ENCODE measurements at places on chromosomes 4 and X. TPM values are rescaled to one million over a fixed set of nuclear protein-coding genes. Genes with fewer than 3 reads are reported as not detected.
A peak's percentile ranks its signal among the peaks of the same experiment; 100 is the strongest.

Gene RGN
- not detected for polyA plus RNA-seq

Gene CFP
- polyA plus RNA-seq = 0.54 TPM

Gene PNMA6F
- polyA plus RNA-seq = not detected

Gene RAB40AL
- polyA plus RNA-seq = 0.09 TPM

GRCh38 chr4:53647547-53647946 is 56.3 kb upstream of the LNX1 start:
- no peak for DNase-seq

DNA sequence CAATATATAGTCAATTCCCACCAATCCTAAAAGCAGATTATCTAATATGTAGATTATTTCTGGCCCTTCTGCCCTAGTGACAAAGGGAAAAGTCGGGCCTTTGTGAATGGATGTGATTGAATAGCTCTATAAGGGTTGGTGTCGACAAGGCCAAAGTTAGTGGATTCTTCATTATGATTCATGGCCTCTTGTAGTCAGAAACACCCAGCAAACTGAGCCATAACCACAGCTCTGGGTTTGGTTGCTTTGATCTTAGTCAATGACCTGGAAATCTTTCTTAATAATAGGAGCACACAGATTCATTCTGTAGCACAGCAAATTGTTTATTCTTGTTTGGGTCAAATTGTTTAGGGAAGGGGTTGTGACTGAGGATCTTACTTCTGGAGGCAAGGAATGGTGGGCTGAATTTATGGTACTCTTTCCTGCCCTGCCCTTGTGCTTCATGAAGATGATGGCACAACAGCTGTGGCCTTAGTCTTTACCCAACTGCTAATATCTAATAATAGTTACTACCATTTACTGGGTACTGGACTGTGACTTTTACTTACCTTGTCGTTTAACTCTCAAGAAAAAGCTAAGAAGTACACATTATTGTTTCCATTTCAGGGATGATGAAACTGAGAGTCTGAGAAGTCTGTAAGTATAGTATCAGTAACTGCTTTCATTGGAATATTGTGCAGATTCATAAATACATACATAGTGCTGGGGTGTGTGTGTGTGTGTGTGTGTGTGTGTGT is 74.0 kb downstream of the AFF2 start:
- DNase-seq = no peak

DNA sequence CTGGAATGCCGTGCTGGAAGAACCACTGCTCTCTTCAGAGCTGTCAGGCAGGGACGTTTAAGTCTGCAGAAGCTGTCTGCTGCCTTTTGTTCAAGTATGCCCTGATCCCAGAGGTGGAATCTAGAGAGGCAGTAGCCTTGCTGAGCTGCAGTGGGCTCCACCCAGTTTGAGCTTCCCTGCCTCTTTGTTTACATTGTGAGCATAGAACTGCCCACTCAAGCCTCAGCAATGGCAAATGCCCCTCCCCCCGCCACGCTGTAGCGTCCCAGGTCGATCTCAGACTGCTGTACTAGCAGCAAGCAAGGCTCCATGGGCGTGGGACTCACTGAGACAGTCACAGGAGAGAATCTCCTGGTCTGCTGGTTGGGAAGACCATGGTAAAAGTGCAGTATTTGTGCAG is 34.8 kb upstream of the MUC7 start:
- DNase-seq = no peak

GRCh38 chr4:65865489-65865888 is 195.2 kb upstream of the EPHA5 start:
- DNase-seq = peak; percentile 21

DNA sequence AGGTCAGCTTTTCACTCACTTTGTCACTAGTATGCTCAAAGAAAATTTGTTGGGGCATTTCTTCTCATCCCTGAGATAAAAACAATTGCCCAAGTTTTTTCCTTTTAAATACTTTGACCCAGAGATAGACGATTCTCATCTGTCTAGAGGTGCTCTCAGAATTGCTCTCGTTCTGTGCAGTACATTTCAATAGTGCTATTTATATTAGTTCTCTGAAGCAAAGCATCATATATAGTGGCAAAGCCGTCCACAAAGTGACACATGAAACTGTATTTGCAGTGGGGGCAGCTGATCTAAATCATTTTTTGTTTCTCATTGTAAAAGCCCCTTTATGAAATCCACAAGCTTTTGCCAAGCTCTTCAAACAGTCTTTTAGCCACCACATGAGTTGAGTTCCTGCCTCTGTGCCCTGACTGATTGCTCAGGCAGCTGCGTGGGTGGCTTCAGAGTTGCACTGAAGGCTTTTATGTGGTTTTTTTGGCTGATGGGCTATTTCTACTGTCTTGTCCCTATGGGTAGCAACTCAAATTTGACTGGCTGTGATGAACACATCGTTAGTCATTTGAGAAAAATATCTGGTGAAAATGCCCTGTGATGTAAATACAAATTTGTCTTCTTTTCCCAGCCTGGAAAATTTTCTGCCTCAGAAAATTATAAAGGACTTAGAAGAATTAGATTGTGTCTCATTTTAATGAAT is 119.1 kb upstream of the OTUD4 start:
- DNase-seq = no peak

DNA sequence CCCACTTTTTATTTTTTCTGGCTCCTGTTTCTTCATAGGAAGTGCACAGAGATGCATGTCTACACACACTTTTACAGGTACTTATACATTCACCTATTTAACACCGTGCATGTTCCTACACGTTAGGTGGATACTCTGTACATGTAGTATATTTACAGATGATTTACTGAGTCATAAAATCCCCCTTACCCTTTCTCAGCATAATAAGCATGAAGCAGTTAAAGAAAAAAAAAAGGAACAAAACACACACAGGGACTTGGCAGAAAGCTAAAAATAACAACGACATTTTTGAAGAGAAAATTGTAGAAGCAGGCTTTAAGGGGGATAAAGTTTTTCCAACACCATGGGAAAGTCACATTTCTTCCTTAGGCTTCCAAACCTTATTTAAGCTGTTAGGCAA is 96.4 kb upstream of the IQCM start:
- no peak for DNase-seq

DNA sequence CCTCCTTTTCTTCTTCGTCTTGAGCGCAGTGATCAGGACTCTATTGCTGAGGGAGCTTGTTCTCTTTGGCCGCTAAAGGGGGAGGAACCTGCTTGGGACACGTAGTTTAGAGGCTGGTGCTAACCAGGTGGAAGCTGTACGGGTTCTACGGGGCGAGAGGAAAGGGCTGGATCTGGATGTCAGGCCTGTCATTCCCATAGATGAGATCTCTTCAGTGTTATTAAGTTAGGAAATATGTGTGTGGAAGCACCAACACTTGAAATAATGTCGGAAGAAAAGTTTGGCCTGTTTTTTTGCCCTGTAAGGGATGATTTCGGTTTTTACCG is 643 bp downstream of the SRP72 start:
- peak; percentile 40 for DNase-seq

DNA sequence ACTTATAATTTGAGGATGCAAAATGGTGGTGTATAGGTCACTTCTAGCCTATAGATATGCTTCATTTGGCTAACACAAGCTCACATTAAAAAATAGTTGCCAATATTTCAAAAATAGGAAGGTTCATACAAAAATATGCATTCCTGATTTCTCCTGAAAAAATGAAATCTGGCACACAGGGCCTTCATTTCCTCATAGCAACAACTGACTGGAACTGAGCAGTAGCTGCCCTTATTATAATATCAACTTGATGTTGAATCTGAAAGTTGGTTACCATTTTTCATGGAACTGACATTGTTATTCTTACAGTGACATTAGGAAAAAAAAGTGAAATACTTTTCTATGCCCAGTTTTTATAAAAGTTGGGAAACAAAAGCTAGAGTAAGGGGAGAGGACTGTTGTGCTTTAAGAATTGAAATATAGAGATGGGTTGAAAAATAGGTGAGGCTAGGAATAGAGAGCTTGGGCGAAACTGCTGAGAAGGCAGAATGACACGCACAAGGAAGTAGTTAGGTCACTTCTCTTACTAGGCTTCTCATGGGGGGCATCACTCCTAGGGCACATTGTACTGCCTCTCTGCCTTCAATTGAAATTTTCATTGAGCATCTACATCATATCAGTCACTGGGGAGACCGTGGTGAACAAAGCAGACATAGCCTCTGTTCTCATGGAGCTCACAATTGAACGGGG is 43.1 kb upstream of the C1GALT1C1 start:
- no peak for DNase-seq

DNA sequence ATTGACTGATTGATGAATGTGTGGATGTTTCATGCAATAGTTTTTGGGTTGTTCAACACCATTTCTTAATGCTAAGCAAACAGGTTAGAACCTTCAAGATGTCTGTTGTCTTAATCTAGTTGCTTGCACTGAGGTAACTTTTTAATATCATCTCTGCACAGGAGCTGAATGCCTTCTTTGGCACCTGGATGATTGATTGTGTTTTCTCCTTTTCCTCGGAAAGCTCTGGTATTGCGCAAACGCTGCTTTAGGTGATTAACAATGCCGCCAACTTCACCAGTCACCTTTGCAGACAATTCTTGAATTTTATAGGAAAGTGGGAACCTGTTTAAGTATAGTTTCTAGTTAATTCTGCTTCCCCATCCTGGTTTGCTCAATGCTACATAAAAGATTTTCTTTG is 48.2 kb downstream of the RTL9 start:
- DNase-seq = no peak

GRCh38 chrX:78643874-78644273 is 15.3 kb downstream of the RTL3 start:
- DNase-seq = no peak

- DNase-seq = peak; percentile 72
Measured at GRCh38 chrX:39730662-39731329, 367.0 kb downstream of the BCOR start.

GRCh38 chrX:153968255-153968654 is 3.4 kb downstream of the HCFC1 start:
- DNase-seq = no peak

- DNase-seq = no peak
Measured at GRCh38 chrX:50853399-50853798, 39.4 kb upstream of the SHROOM4 start.

GRCh38 chr4:149353241-149353640 is 462.4 kb downstream of the IQCM start:
- DNase-seq = no peak

- DNase-seq = no peak
Measured at GRCh38 chr4:80189956-80190677, 7.2 kb upstream of the PRDM8 start.

- DNase-seq = no peak
Measured at GRCh38 chr4:152074573-152074972, 313.8 kb upstream of the GATB start.

DNA sequence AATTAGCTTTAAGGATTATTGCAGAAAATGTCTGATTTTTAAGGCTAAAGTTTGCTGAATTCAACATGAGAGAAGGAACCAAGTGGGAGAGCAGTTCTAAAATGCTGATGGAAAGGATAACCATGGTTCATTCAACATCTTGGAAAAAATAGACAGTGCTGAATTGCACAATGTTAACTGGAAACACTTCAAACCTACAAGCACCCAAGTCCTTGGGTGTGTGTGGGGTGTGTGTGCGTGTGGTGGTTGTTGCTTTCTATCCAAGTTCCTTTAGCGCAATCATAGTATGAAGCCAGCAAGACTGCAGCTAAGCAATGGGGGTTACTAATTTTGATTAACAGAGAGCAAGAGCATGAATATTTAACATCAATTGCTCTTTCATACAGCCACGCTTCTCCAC is 29.3 kb upstream of the SCOC start:
- no peak for DNase-seq
